Kidney (tissue), 22 donors: ENCODE measurements at places on chromosomes 5 and 9.

- no peak for DNase-seq
Measured at GRCh38 chr5:2439608-2440007, 311.9 kb downstream of the IRX2 start.

DNA sequence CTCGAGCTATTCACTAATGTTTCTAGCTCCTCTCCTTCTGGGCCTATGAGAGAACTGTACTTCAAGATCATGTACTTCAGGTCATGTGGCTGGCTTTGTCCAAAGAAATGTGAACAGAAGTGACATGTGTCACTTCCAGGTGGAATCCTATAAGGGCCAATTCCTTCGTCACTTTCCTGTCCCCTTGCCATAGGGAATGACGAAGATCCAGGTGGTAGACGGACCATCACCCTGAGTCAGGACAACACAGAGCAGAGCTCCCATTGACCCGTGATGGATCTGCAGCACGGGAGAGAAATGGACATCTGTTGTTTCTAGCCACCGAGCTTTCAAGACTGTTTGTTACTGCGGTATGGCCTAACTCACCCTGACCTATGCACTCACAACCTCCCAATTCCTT is 157.0 kb downstream of the DRD1 start:
- DNase-seq: no peak

DNA sequence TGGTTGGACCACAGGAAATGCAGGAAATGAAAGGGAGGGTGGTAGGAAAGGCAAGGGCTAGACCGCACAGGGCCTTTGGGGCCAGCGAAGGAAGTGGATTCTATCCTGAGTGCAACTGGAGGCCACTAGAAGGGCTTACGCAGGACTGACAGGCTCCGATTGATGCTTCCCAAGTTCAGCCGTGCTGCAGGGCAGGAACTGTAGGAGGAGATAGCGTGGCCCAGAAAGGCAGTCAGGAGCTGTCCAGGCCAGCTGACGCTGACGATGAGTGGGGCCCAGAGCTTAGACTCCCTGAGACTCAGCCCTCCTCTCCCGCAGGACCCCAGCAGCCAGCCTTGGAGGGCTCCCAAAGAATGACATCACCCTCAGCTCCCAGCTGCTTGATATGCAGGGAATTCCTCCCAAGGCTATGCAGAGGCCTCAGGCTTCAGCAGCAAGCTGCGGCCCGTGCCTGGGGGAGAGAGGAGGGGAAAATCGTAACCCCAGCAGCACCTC is 48.8 kb downstream of the KCNIP1 start:
- DNase-seq: peak; percentile 89

- peak; percentile 86 for DNase-seq
Measured at GRCh38 chr9:136372561-136373299, 739 bp downstream of the CARD9 start.

GRCh38 chr9:94655739-94656138 is 16.4 kb upstream of the FBP1 start:
- no peak for DNase-seq

DNA sequence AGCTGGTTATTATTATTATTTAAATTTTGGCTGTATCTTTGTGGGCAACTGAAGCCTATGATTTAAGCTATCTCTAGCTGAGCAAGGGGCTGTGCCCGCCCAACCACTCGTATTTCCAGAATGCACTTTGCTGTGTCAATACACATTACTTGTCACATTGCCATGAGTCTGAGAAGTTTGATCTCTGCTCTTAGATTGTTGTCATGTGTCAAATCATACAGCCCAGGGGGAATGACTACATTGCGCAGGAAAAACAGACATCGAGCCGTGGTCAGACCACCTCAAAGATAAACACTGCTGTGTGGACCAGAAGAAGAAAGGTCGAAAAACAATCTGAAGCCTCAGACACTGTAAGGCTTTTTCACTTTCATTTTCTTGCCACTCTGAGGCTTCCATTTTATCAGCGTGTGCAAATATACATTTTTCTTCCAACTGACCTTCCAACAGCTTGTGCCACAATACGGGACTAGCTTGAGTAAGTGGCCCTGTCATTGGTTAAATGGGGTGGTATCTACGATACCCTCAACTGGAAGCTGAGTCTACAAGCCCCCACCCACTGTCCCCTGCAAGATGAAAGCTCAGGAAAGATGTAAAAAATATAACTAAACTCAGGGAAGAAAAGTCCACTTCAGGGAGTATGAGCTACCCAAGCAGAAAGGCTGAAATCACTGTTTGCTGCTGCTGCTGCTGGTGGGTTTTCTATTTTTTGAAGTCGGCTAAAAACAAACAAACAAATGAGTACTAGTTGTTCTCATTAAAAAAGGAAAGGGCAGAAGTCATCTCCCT is 603.0 kb downstream of the BNC2 start:
- no peak for DNase-seq

DNA sequence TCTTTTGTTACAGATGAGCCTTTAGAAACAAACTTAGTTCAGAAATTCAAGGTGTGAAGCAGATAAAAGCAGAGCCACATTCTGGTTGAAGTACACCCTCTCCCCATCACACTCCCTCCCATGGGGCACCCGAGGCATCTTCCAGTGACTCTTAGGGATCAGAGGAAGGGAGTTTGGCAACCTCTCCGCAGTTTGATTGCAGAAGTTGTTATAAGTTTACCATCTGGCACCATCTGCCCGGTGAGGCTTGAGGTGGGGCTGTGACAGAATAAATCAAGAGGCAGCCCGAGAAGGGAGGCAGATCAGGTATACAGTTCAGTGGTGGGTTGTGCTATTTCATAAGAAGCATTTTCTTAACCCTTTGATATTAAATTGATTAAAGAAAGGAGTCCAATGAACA is 458.6 kb upstream of the CLINT1 start:
- DNase-seq: no peak

DNA sequence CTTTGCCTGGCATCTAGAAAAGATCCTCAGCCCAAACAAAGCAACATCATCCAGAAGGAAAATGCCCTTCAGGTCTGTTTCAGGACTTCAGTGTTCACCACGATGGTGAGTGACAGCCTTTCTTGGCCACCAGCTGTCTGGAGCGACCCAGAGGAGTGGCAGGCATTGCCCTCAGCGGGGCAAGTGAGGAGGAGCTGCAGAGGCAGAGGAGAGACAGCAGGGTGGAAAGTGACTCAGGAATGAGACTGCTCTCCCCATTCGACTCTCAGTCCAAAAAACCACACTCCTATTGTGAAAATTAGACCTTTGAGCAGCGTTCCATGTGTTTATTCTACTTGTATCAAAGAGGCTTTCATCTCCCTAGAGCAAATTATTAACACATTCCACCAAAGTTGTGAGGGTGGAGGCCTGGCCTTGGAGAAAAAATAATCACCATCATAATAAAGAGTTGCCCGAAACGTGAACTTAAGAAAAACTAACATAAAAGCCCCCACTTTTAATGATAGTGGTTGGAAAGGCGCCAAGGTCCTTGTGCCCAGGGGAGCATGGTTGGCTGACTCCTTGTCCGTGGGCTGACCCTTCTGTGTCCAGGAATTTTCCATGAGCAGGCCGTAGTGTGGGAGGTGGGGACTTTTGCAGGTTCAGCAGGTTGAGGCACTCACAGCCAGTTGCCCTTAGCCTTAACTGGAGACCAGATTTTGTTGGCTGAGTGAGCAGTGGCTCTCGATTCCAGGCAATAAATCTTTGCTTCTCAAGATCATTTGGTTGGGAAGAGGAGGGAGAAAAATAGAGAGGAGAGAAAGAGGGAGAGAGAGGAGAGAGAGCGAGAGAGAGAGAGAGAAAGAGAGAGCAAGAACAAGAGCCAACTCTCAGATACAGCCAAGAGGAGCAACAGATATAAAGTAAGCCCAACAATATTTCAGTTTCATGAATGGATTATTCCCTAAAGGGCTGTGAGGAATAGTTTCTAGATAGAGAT is 125.9 kb upstream of the ANKRD55 start:
- DNase-seq: peak; percentile 93

- DNase-seq: no peak
Measured at GRCh38 chr5:160646033-160646432, 206.0 kb downstream of the ATP10B start.
